Brain microvascular endothelial cell (primary cell): ENCODE measurements at places on chromosomes 4 and X.

DNA sequence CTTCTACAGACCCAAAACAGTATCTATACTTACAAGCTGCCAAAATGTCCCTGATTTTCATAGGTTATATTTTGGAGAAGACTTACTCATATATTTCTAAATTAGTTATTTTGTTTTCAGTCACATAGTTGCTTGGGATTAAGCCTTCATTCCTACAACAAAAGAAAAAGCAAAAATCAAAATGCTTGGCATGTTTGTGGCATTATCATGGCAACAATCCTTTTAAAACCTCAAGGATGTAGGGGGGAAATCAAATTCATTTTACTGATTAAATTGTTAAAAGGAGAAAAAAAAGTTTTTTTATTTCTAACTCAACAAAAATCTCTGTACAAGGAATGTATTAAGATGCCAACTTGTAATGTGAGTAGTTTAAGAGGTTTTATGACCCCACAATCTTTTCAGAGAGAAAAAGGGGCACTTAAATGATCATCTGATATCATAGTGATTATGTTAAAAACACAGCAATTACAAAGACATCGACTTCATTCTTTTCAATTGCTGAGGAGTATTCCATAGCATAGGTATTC lies 23.5 kb downstream of the TXK start:
- DNase-seq, result no peak

DNA sequence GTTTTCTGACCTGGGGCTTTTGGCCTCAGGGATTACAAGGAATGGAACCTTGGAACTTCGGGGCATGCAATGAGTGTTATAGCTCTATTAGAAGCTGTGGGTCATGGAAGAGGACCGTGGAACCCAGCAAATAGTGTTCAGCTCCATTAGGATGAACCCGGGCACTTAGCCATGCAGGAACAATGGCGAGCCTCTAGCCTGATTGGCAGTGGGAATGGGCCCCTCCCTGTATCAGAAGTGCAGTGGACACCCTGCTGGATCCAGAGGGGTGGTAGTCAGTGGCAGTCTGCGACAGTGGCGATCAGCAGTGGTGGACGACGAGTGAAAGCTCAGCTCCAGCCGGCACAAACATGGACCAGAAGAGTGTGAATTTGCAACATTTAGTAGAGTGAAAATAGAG lies 315.4 kb upstream of the TECRL start:
- no peak for DNase-seq

DNA sequence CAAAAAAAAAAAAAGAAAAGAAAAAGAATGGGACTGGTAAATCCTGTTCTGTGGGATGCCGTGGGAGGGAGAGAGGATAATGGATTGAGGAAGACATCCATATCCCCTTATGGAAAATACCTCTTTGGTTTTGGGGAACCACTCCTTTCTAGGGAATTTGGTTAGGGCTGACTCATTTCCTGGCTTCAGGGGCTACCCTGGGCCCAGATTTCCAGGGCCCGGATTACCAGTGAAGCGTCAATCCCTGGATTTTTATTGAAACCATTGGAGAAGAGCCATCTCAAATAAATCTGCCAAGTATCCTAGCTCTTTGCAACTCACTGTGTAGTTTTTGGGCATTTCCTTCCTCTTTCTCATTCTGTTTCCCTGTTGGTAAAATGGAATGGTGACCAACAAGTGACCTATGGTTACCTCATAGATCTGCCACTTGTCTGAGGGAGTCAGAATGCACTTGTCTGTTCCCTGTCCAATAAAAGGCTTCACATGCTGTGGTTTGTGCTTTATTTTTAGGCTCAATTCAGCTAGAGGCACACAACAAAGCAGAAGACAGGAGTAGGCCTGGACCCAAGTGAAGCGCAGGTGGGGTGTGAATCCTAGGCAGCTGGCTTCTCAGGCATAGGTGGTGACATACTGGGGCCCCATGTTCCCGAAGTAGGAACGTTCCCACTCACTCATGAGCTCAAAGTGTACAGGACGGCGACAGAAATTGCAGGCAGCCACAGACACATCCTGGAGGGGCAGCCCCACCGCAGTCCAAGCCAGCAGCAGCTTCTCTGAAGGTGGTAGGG lies 8.6 kb downstream of the APEX2 start:
- DNase-seq, result no peak

- DNase-seq, result peak; percentile 83
Measured at GRCh38 chr4:185115827-185116232, 27.2 kb upstream of the SLC25A4 start.

DNA sequence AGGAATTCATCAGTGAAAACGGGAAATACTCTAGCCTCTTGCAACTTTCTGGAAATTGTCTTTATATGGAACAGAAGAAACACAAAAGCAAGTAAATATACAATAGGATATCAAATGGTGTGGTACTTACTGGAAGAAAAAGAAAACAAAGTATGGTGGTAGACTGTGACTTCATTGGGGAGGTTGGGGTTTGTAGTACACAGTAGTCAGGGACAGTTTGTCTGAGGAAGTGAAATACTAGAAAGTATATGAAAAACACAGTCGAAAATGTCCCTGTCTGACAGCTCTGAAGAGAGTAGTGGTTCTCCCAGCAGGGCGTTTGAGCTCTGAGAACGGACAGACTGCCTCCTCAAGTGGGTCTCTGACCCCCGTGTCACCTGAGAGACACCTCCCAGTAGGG lies 390.0 kb upstream of the NWD2 start:
- no peak for DNase-seq

- no peak for DNase-seq
Measured at GRCh38 chrX:135009838-135010237, 12.5 kb downstream of the RTL8B start.

DNA sequence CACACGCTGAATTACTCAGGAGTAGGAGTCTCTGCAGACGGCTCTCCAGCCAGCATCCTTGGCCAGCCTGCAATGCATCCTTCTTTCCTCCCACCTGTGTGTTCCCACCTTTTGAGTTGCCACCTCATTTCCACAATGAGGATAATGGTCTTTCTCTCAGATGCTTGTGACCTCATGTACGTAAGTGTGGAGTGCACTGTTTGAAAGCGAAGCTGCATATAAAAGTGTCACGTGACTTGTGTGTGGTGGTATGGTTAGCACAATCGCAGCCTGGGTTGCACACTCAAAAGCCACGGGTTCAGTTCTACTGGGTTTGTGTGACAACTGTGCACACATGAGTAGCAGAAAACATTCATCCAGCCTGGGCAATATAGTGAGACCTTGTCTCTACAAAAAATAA lies 12.0 kb upstream of the MFAP3L start:
- DNase-seq, result no peak

GRCh38 chr4:110898290-110898689 lies 275.4 kb upstream of the PITX2 start:
- DNase-seq, result no peak

GRCh38 chr4:16056681-16057385 lies 27.0 kb downstream of the PROM1 start:
- DNase-seq, result no peak
